ENCODE measurements at places on chromosomes 5 and 9.

DNA sequence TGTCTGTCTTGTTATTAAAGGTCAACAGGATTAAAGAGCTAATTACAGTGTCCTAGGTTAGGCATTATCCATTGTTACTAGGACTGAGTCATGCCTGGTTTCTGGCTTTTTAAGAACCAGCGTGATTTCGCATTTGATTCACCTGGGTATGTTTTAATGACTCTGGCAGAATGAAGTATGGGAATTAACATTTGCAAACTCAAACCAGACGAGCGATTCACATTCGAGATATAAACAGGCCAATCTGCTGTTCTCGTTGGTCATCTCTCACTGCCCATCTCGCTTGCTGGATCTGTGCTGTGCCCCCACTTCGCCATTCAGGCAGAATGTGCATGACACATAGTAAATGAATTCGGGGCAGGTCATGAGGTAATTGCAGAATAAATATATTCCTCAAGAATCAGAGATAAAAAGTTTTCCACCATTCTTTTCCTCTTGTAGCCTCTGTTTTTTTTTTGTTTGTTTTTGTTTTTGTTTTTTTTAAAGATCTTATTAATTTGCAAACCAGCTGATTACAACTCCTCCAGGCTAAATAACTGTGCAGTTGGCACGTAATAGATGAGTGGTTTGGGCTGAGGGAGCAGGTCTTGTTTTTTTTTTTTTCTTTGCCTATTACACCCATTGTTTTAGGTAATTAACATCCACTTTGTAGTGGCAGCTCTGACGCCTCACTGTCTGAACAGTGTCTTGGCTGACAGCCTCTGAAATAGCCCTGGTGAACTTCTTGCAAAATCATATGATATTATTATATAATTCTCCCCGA lies 313.5 kb upstream of the MSX2 start:
- no peak for DNase-seq

- no peak for DNase-seq
Measured at GRCh38 chr5:31098811-31099210, 94.7 kb upstream of the CDH6 start.

DNA sequence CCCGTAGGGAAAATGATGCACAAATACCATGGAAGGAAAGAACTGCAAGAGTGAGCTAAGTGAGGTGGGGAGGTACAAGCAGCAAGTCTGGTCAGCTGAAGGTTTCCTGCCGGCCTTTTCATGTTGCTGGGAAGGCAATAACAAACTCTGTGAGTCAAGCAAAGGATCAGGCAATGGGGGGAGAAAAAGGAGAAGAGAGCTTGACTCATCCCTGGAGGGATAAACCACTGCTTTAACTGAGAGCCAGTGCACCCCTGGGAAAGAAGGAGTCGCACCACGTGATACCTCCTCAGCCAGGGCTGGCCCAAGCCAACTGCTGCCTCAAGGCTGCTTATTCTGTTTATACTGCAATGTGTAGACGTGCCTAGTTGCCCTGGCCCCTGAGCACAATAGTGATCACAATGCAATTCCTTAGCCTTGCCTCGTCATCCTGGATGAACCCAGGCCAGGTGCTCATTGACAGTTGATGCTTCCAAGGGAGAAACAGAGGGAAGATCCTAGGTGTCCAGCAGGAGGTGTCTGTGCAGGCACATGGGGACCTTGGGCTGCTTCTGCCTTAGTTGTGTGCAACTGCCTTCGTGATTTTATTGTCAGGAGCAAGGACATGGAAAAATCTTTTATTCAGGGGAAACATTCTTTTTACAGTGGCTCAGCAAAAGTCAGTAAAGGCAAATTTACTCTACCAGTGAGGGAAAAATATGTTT lies 203.0 kb upstream of the TUT7 start:
- DNase-seq = no peak

- no peak for DNase-seq
Measured at GRCh38 chr9:20398536-20399338, 223.6 kb downstream of the MLLT3 start.

- no peak for DNase-seq
Measured at GRCh38 chr9:20984506-20984905, 46.9 kb downstream of the HACD4 start.

GRCh38 chr9:95286151-95286550 lies 31.4 kb downstream of the FANCC start:
- DNase-seq = no peak

Measured in activated CD4-positive, CD25-positive, alpha-beta regulatory T cell (primary cell).